ENCODE measurements at places on chromosomes 2 and 18.
A peak's percentile ranks its signal among the peaks of the same experiment; 100 is the strongest.

- no peak for DNase-seq
Observed at GRCh38 chr2:129857200-129857599, 122.3 kb upstream of the RAB6C start.

GRCh38 chr2:71592181-71592711 lies 138.9 kb downstream of the DYSF start:
- DNase-seq: peak; percentile 62

DNA sequence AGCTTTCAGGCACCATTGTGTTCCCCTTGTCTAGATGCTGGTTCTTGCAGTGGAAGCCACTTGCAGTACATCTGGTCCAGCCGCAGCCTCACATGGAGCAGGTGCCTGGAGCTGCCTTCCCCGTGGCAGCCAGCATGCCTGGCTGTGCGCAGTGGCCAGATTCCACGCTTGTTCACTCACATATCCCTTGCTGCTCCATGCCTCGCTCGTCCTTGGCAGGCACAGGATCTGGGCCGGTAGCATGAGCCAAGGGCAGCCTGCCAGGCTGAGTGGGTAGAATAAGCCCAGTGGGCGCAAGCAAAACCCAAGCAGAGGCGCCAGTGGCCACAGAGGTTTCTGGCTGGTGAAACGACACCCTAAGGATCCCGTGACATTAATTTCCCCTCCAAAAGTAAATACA lies 20.6 kb downstream of the TMX3 start:
- DNase-seq: no peak

- no peak for DNase-seq
Observed at GRCh38 chr2:33278245-33278943, 198.1 kb upstream of the RASGRP3 start.

DNA sequence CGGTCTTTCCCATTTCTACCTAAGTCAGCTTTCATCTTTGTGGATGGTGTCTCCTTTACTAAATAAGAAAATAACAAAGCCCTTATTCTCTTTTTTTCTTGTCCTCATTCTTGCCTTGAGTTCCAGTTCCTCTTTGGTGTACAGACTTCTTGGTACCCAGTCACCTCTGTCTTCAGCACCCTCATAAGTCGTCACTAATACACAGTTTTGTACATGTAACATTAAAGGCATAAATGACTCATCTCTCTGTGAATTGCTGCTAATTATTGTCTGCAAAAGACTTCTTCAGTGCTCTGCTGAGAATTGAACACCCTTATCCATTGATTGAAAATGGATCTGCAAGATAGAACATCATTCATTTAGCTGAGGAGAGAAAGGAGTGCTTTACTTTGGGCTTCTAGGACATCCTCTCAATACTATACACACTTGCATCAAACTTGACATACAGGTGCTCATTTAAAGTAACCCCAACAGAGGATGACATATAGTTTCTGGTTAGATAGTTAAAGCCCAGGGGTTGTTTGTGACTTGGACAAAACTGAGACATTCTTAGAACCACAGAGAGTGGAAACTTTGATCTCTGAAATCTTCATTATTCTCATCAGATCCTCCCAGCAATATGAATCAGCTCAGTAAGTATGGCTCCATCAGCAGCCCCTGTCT lies 97.0 kb downstream of the XRCC5 start:
- no peak for DNase-seq

DNA sequence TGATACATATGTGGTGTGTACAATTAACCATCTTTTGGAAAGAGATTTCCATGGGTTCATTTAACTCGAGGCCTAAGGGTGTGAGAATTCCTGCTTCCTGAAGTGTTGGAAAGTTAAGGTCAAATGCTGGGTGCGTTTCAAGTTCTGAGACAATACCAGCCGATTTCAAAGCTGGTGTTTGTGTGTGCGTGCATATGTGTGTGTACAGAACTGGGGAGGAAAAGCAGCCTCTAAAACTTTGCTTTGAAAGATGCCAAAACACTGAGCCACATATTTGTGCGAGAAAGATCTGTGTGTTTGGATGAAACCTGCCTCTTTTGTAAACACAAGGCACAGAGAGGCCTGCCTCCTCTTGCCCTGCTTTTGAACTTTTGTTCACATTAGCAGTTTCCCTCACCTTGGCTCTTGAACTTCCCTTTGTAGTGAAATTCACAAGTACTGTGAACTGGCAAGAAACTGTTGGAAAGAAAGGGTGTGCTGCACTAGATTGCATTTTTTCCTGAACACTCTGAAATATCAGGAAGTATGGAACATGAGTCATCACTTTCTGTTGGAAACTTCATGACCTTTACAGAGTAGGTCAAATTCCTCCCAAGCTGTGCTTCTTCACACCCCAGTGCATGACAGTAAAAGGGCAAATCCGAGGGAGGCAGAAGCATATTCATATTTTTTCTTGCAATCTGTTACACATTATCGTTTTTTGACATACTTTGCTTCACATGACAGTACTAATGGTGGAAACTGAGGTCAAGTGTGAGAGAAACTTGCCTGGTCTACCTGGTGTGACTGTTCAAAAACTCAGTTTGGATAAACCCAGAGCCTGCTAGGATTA lies 20.0 kb upstream of the CAVIN2 start:
- DNase-seq: no peak

DNA sequence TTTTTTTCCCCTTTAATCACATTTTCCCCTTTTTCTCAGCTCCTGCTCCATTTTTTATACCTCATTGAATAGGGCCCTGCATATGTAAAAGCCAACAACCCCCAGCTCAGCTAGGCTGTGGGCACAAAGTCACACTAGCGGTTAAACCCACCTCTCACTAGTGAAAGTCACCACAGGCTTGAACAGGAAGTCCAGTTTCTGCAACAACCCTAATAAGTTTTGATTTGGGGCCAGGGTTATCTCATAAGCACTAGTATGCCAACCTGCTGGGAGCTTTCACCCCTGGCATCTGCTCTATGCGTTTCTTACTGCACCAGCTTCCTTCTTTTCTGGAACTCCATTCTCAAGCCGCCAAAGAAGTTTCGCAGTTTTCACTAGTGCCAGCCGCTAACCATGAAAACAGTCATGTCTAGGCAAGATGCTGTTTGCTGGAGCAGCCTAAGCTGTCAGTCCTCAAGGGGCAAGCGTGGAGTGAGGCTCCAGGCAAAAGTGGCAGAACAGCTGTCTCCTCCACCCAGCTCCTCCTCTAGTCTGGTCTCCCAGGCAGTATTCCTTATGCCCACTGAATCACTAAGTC lies 197.0 kb upstream of the MEIS1 start:
- DNase-seq: no peak

DNA sequence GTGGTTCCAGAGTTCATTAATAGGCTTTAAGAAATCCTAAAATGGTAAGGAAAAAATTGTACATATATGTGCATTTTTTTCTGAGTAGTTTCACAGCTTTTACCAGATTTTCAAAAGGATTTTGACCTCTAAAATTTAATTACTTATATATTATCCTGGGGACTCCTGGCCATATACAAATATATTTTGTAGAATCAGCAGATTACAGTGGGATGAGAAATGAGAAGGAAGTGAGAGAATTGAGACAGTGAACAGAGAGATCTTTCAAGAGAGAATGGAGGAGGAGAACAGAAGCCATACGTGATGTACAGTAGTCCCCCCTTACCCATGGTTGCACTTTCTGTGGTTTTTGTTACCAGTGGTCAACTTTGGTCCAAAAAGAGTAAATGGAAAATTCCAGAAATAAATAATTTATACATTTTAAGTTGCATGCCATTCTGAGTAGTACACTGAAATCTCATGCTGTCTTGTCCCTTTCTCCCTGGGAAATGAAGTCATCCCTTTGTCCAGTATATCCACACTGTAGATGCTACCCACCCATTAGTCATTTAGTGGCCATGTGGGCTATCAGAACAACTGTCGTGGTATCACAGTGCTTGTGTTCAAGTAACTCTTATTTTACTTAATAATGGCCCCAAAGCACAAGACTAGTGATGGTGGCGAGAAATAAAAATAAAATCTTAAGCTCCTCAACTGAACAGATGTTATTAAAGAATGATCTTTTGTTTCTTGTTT lies 130.4 kb upstream of the MYO3B start:
- DNase-seq: no peak
